Endodermal cell (in vitro differentiated cells): ENCODE measurements at places on chromosomes 16 and 17. TPM values are rescaled to one million over a fixed set of nuclear protein-coding genes. Genes with fewer than 3 reads are reported as not detected.

The SECTM1 gene
- not detected in 2 replicates for total RNA-seq

DNA sequence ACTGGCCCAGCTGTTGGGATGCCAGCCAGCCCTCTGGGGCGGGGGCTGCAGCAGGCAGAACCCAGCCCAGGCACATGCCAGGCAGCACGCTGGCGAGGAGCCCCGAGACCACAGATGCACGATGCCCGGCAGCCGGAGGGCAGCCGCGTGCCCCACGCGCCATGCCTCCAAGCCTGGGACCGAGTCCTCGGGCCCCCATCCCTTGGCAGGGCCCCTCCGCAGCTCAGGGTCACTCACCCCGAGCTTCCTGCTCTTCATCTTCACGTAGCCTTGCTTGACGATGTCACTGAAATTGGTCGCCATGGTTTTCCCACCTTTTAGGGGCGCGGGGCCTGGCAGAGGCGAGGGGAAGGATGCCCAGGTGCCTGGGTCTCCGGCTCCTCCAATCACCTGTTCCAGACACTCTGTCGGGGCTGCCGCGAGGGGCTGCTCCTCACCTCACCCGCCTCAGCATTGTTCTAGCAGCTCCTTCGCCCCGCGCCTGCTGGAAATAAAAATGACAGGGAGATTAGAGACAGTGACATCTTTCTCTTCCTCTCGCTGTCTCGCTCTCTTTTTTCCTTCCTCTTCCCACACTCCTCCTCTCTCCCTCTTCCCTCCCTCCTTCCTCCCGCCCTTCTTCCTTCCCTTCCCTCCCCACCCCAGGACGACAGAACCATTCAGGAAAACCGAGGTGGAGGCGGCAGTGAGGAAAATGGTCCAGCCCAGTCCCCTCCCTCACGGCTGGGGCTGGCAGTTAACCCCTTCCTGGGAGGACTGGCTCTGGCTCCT, 6.9 kb downstream of the DOK4 start:
- peaks cover 3% of the 10 kb centered on the region for H3K36me3 ChIP-seq
- H3K27ac ChIP-seq = no peak overlapping the region
- no peaks in the 10 kb centered on the region for H3K27me3 ChIP-seq
- peak overlapping the region; percentile 77 for H3K4me3 ChIP-seq

- no peak for DNase-seq
- peaks cover 4% of the 10 kb centered on the region for H3K36me3 ChIP-seq
- H3K4me1 ChIP-seq = no peaks in the 10 kb centered on the region
- H3K27ac ChIP-seq = no peak overlapping the region
Measured at GRCh38 chr16:88069397-88070168, 118.3 kb downstream of the BANP start.

DNA sequence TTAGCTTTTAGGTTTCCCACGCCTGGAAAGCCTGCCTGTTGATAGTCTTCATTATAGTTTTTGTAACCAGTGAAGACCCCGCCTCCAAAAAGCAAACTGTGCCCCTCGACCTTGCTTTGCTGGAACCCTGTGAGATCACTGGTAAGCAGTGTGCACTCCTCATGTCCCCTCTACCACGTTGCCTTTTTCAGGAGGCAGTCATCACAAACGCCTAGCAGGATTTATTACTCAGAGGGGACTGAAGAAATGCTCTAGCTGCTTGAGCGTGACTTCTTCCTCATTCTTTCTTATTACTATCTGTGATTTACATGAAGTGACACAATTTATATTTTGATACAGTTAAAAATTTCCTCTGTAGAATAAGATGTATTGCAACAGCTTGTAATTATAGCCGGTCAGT, 6.5 kb upstream of the KRTAP3-1 start:
- H3K27ac ChIP-seq = no peak overlapping the region
- no peaks in the 10 kb centered on the region for H3K36me3 ChIP-seq
- H3K27me3 ChIP-seq = no peaks in the 10 kb centered on the region

- H3K4me3 ChIP-seq = no peak overlapping the region
- H3K36me3 ChIP-seq = peaks cover 98% of the 10 kb centered on the region
- no peaks in the 10 kb centered on the region for H3K27me3 ChIP-seq
- H3K27ac ChIP-seq = no peak overlapping the region
Measured at GRCh38 chr17:8488901-8489300, 53.2 kb downstream of the NDEL1 start.

DNA sequence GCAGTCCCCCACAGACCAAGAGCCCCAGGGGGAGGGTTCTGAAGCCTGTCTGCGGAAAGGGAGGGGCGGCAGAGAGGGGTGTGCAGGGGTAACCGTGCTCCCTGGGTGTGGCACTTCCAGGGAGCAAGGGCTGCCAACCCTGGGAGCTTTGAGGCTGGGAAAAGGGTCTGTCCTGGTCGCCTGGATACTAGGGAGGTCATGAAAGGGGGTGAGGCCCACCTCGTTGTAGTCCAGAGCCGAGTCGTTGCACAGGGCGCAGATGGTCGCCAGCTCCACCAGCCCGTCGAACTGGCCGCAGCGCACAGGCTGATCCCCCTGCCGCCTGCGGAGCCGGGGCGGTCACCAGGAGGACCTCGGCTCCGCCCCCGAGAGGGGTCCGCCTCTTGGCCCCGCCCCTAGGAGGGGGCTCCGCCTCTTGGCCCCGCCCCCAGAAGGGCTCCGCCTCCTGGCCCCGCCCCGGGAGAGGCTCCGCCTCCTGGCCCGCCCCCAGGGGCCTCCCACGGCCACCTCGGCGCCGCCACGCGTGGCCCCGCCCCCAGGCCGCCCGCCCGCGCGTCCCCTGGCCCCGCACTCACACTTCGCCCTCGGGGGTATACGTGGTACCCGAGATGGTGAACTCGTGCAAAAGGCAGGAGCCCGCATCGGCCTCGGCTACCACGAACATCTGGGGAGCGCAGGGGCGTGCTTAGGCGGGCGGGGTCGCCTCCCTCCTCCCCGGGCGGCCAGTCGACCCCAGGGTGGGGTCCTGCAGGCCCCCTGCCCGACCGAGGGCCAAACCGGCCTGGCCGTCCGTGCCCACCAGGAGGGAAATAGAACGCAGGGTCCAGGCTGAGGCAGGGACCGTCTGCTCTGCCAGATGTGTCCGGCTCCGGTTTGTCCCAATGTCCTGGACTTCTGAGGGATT, 19.5 kb downstream of the ATP2A3 start:
- no peak overlapping the region for H3K4me3 ChIP-seq
- H3K27me3 ChIP-seq = peaks cover 12% of the 10 kb centered on the region
- peak; percentile 98 for DNase-seq
- no peaks in the 10 kb centered on the region for H3K36me3 ChIP-seq

DNA sequence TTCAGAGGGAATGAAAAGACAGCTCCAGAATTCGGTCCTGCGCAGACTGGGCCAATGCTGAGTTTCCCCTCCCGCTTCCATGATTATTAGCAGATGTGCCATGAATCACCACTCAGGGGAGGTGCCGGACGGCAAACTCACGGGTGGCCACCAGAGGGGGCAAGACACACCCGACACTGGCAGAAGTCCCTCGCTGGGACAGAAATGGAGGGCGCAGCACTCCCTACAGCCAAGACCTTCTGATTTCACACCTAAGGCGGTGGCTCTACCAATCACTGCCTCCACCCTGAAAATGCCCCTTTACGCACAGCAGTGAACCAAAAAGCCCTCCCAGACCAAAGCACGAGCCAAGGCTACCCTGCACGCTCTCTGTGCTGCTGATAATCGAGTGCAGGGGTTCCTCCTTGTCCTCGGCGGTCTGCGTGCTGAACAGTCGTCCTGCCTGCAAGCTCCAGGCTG, 26.8 kb downstream of the TRAP1 start:
- H3K4me1 ChIP-seq = peaks cover 3% of the 10 kb centered on the region
- no peak overlapping the region for H3K27ac ChIP-seq
- H3K4me3 ChIP-seq = no peak overlapping the region
- H3K27me3 ChIP-seq = no peaks in the 10 kb centered on the region
- peaks cover 47% of the 10 kb centered on the region for H3K36me3 ChIP-seq
- DNase-seq = peak; percentile 97

DNA sequence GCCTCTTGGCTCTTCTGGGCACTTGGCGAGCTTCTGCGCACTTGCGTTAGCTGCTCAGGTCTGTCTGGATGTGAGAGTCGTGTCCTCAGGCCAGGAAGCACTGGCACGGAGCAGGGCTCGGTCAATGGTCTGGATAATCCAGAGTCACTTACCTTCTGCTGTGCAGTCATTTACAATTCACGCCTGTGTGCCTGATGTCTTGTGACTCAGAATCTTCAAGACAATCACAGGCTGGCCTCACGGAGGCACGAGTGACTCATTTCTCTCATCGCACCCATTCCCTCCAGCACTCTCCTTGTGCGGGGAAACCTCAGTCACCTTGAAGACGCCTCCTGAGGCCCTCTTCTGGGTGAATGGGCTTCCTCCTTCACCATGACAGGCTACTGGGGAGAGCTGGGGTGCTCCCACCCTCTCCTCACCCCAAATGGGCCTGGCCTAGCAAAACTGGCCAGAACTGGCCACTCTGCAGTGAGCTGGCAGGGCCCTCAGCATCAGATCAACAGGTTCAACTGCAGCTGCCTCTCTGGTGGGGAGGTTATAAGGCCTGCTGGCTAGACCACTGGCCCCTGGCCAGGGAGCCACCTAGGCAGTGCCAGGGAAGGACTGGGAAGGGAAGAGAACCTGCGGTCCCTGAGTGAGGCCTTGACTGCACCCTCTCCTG, 1.9 kb upstream of the CAPN15 start:
- H3K27me3 ChIP-seq = no peaks in the 10 kb centered on the region
- no peak for DNase-seq
- peaks cover 11% of the 10 kb centered on the region for H3K4me1 ChIP-seq
- H3K27ac ChIP-seq = peak overlapping the region; percentile 11
- H3K36me3 ChIP-seq = peaks cover 5% of the 10 kb centered on the region

DNA sequence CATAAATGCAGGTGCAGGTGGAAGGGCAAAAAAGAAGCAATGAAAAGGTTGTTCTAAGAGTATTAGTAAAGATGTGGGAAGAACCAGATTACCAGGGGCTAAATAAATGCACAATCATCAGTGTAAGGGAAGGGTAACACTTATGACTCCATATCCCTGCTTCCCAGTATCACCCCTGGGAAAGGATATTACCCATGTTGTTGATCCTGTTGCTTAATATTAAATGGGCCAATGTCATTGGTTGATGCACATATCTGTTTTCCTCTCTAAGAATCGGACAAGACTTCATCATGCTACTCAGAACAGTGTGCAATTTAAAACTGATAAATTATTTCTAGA, 34.7 kb upstream of the ABCA6 start:
- no peak overlapping the region for H3K27ac ChIP-seq
- DNase-seq = no peak
- no peaks in the 10 kb centered on the region for H3K4me1 ChIP-seq
- no peak overlapping the region for H3K4me3 ChIP-seq

- H3K36me3 ChIP-seq = no peaks in the 10 kb centered on the region
- DNase-seq = no peak
- no peak overlapping the region for H3K27ac ChIP-seq
Measured at GRCh38 chr17:69506489-69506888, 92.0 kb downstream of the MAP2K6 start.

GRCh38 chr17:40556884-40557414, 8.3 kb downstream of the CCR7 start:
- no peak overlapping the region for H3K4me3 ChIP-seq
- no peak overlapping the region for H3K27ac ChIP-seq
- no peaks in the 10 kb centered on the region for H3K36me3 ChIP-seq
- peak; percentile 50 for DNase-seq
- H3K4me1 ChIP-seq = no peaks in the 10 kb centered on the region
- no peaks in the 10 kb centered on the region for H3K27me3 ChIP-seq

DNA sequence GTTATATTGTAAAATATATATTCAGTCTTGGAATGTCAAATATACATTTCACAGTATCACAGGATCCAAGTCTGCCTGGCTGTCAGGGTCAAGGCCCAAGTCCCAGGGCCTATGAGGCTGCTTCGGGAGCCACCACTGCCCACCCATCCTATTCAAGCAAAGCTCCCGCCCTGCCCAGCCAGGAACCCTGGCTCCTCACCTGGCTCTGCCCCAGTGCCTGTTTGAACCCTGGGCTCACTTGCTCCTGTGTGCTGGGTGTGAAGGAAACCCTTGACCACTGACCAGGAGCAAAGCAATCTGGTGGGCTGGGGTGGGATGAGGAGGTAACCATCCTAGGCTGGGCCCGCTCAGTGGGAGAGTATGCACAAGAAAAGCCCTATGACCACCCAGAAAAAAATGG, 27.0 kb downstream of the ITGAE start:
- H3K36me3 ChIP-seq = no peaks in the 10 kb centered on the region
- H3K4me3 ChIP-seq = no peak overlapping the region
- no peak for DNase-seq
- H3K27me3 ChIP-seq = no peaks in the 10 kb centered on the region
- H3K4me1 ChIP-seq = no peaks in the 10 kb centered on the region

- peaks cover 5% of the 10 kb centered on the region for H3K4me1 ChIP-seq
- H3K36me3 ChIP-seq = peaks cover 48% of the 10 kb centered on the region
- no peak overlapping the region for H3K4me3 ChIP-seq
- H3K27ac ChIP-seq = peak overlapping the region; percentile 91
- no peak for DNase-seq
- no peaks in the 10 kb centered on the region for H3K27me3 ChIP-seq
Measured at GRCh38 chr17:38742411-38743308, 5.5 kb downstream of the PCGF2 start.

DNA sequence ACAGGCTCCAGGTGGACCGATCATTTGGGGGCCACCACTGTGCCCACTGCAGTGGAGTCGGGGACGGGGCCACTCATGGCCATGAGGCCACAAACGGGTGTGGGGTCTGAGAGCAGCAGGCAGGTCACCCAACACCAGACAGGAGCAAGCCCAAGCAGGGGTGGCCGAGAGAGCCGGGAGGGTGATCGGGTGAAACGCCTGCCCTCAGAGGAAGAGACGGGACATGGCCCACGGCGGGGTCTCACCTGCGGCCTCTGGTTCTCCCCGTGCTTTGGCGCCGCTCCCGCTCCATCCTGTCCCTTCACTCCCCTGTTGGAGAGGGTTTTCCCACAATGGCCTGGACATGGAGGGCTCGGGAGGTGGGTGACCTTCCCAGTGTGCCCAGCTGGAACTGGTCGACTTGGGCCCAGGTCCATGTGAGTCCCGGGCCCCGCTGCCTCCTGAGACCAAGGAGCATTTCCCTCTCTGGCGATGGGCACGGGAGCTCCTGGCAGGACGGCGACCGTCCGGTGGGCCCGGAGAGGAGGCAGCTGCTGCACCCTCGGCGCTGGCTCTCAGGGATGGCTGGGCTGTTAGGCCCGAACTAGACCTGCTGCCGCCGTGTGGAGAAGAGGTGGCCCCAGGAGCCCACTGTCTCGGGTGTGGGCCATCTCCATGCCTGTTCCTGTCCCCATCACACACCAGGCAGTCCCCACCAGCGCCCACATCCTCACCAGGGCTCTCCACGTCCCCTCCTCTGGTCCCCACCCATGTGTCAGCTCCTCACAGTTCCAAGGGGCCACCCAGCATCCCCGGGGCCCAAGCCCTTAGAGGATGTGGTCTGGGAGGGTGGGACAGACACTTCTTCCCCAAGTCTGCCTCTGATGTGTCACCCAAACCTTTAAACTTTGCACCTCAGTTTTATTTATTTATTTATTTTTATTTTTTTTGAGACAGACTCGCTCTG, 13.4 kb upstream of the BAHCC1 start:
- no peaks in the 10 kb centered on the region for H3K36me3 ChIP-seq
- no peaks in the 10 kb centered on the region for H3K4me1 ChIP-seq
- peaks cover 12% of the 10 kb centered on the region for H3K27me3 ChIP-seq
- no peak overlapping the region for H3K4me3 ChIP-seq
